ENCODE measurements at places on chromosomes 12 and 14. TPM values are rescaled to one million over a fixed set of nuclear protein-coding genes. Genes with fewer than 3 reads are reported as not detected.
A peak's percentile ranks its signal among the peaks of the same experiment; 100 is the strongest.

The TUBA1A gene
- total RNA-seq, result 654 TPM

The TAPBPL gene
- total RNA-seq, result 3.1 TPM

DNA sequence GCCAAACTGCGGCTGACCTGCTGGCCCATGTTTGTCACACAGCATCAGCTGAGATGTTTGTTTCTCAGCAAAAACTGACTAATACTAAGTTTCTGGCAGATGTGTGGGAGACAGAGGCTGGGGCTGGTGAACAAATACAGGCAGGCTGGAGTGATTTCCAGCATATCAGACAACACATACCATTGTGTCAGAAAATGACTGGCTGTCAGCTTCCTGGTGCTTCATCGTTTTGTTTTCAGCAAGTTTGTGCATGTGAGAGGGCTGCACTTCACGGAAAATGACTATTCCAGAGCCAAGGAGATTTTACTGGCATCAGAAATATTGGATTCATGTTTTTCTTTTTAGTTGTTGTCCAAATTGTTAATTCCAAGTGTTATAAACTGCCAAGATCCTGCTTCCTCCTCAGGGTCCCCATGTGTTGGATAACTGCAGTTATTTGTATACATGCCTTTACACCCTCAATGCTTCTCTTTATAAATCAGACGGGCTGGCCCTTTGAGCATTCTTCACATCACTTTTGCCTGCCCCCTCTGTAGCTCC lies 145.7 kb downstream of the GALC start:
- no peak for DNase-seq

- DNase-seq, result no peak
These were observed 5.0 kb upstream of the SLC4A8 start for GRCh38 chr12:51419425-51420193.

DNA sequence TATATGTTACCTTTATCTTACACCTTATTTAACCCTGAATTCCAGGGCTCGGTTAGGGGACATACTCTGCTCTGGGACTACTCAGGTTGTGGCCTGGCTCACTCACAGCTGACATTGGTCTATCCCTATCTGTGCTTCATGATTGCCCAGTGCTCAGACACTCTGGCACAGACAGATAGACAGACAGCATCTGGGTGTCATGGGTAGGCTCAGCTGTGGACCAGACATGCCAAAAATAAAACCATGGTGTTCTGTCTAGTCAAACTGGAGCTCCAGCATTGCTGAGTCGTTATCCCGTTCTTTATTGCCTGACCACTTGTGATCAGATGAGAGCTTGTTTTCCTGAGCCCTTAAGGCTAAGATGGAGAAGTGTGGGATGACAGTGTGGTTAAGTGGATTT lies 29.0 kb downstream of the FBXW8 start:
- no peak for DNase-seq

The RGS6 gene
- total RNA-seq, result not detected

- DNase-seq, result no peak
These were observed 9.8 kb downstream of the GPR135 start for GRCh38 chr14:59455411-59455810.

The ACACB gene
- 6.8 TPM for total RNA-seq

DNA sequence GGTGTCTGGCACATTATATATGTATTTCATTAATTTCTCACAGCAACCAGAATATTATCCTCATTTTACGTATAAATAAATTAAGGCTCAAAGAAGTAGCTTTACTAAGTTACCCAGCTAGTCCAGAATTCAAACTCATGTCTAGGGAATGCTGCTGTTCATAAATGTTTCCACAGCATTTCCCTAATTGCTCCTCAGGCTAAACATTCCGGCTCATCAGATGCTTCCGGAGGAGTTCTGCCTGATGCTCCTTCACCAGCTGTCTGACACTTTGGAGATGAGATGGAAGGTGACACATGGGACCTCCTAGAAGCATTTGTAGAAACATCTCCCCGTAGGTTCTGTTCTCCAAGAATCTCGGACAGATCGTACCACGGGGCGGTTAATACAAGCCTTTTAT lies 12.1 kb downstream of the KRT85 start:
- no peak for DNase-seq

GRCh38 chr14:35818346-35819115 lies 7.6 kb upstream of the BRMS1L start:
- DNase-seq, result peak; percentile 19

The PLA2G1B gene
- total RNA-seq, result not detected

GRCh38 chr14:55592436-55592835 lies 12.4 kb downstream of the KTN1 start:
- no peak for DNase-seq

DNA sequence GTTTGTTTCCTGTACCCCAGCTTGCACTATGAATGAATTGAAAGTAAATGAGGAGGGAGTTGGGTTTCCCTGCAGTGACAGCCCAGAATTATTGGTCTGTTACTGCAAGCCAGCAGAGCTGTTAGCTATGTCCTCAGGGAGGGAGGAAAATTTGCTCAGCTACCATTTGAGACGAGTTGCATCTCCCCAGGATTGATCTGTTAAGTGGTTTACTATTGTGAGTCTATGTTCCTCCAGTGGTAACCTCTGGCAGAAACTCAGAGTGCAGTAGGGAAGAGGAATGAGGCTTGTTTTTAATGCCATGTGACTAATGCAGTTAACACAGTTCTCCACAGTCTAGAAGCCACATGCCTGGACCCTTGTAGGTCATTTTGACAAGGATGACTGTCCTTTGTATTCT lies 173.9 kb downstream of the SLC15A4 start:
- no peak for DNase-seq

GRCh38 chr12:92471551-92471950 lies 231.2 kb upstream of the PLEKHG7 start:
- DNase-seq, result no peak

DNA sequence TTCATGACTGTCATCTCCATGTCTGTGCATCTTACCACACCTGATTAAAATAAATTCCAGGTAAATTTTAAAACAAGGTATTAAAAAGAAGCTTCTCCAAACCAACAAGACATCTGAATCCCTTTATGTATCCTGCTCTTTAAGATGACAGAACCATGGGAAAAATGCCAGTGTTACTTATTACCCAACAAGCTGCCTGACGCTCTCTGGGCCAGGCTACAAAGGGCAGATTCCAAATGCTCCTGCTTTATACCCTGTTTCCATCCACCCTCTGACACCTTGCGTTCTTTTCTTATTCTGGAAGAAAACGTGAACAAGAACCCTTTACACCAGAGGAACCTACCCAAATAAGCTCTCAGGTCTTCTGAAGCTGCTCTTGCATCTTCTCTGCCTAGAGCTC lies 70.7 kb downstream of the SLC8A3 start:
- no peak for DNase-seq

GRCh38 chr14:32408018-32408417 lies 78.9 kb downstream of the AKAP6 start:
- DNase-seq, result no peak

DNA sequence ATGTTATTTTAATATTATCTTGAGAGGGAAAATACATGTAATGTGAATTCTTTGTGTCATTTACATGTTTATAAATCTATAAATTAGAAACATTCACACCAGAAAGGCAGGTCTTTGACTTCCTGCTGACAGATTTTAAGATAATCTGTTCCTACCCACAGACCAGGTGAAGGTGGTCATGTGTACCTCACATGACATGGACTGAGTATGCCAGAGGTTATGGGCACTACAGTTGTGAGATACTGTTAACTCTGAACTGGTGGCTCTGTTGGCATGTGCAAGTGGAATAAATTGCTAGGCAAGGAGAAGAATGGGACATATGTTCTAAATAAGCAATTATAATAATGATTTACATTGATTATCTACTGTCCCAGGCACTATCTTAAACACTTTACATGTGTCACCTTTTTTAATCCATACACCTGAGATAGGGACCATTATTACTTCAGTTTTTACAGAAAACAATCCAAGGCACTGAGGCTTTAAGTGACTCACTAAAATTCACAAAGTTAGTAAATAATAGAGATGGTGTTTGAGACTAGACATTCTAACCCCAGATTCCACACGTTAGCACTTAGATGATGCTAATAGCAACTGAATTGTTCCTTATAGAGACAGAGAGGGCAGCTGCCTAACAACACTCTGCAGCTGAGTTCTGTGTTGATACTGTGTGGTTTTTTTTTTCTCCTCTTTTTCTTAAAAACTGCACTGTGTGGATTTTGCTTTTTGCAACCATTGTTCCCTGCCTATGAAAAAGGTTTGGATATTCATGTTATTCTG lies 23.8 kb downstream of the SLC16A7 start:
- DNase-seq, result no peak

DNA sequence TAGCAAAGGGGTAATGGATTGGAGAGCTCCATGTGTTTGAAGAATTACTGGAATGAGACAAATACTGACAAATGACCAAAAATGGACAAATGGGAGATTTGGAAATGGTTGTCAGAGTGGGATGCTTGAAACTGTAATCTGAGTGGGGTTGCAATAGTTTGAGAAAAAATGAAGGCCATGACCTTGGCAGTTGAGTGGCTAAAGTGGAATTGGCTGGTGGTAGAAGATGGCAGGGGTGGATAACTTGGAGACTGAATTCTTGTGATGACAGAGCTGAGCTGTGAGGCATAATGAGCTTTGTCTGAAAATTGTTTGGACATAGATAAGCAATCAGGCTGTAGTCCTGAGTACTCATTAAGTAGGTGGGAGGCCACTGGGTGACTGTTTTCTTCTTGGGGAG lies 222.5 kb upstream of the PRICKLE1 start:
- no peak for DNase-seq

- no peak for DNase-seq
These were observed 131.3 kb downstream of the KTN1 start for GRCh38 chr14:55711175-55711811.

DNA sequence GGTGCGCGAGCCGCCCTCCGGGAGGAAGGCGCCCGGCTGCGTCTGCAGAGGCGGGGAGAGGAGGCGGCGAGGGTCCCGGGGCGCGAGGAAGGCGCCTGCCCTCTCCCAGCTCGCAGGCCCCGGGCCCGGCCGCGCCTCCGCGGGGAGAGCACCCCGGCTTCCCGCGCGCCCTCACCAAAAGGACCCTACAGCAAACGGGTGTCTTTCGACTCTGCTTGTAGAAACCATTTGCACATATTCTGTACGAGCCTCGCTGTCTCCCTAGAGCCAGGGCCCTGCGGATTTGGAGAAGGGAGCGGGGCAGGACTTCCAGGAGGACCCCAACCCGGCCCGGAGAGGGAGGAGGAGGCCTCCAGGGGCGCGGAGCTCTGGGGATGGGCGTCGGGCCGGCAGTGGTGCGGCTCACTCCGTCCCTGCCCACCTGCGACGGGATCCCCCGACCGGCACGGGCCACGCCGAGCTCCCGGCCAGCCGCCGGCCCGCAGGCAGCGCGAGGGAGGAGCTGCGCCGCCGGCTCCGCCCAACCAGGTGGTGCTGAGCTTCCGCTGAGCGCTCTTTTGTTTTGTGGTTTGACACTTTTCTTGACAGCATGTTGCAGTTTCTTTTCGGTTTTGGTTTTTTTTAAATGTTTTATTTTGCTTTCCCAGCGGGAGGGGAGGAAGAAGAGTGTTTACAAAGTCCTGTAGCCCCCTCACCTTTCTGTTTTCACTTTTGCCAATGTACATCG lies 103.3 kb upstream of the FKBP4 start:
- DNase-seq, result no peak

The CNTN1 gene
- not detected for total RNA-seq

- no peak for DNase-seq
These were observed 678 bp downstream of the INF2 start for GRCh38 chr14:104689881-104690711.
